Panc1 (cell line): ENCODE measurements at places on chromosomes 3 and 15.

DNA sequence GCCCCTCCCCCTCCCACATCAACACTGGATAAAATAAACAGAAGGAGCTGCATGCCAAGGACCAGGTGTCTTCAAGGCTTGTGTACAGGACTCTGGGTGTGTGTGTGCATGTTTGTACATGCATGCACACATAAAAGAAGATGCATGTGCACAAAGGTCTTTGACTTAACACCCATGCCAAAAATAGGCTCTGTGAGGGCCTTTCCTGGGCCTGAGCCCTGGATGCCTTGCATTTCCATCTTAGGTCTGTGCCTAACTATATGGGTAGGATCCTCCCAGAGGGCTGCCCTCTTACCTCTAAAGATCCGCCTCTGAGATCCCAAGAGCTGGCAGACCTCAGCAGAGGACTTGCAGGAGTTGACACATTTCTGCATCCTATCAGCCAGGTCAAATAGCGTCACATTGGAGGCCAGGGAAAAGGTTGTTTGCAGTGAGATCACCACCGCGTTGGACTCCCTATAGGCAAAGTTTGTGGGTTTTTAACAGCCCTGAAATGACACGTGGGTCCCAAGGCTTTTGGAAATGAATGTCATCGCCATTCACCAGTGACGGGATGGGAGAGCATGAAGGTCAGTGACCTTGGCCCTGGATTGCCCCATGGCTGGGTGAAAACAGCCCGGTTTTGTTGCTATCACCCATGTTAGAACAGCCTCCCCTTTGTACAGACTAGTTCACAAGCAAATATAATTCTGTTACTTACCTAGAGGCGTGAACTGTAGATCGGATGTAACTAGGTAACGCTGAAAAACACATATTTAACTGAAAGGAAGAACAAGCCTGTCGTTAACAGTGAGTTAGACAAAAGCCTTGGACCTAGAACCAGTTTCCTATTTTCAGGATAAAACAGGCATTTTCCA lies 54.0 kb downstream of the HEG1 start:
- no peak for DNase-seq

- DNase-seq: no peak
Observed at GRCh38 chr3:15778332-15778858, 19.4 kb downstream of the ANKRD28 start.

- DNase-seq: no peak
Observed at GRCh38 chr3:194556086-194557056, 69.6 kb upstream of the ATP13A3 start.

- no peak for DNase-seq
Observed at GRCh38 chr3:195247863-195248189, 23.1 kb downstream of the XXYLT1 start.
